ENCODE measurements at places on chromosomes 7 and 10.

DNA sequence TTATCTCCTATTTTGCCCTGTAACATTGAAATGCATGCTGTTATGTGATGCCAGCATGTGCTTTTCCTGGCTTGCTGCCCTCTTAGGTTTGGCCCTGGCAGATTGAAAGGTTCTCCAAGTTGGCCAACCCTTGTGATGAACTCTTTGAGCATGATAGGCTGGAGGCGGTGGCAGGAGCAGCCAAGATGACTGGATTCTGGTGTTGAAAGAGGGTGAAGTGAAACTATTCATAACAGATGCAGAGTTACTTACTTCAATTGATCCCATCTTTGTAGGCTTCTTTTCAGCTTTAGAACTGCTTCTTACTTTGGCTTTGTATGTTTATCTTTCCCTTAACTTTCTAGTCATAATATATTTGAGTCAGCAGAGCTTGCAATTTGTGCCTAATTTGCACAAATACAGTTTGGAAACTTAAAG, 57.6 kb downstream of the BICC1 start:
- DNase-seq, result no peak

DNA sequence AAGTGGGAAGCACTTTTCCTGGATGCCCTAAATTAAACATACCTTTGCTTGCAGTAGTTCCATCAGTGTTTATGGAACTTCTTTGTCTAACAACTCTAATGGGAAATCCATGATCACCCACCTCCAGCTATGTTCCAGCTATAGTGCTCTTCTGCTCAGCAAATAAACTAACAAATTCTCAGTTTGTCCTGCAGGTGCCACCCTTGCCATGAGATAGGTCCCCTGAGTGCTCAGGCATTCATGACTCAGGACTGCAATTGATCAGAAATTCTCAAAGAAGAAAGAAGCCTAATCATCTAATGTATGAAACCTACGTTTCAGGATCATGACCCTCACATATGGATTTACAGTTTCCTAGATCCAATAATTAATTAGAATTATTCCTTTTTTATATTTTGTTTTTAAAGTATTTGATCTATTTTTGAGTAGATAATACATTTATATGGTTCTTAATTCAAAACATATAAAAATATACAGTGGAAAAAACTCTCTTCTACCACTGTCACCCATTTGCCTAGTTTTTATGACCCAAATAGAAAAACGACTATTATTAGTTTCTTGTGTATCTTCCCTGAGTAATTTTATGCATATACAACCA, 48.7 kb upstream of the DYNC1I1 start:
- DNase-seq, result peak; percentile 61

GRCh38 chr10:93420091-93420490, 62.0 kb downstream of the MYOF start:
- no peak for DNase-seq

DNA sequence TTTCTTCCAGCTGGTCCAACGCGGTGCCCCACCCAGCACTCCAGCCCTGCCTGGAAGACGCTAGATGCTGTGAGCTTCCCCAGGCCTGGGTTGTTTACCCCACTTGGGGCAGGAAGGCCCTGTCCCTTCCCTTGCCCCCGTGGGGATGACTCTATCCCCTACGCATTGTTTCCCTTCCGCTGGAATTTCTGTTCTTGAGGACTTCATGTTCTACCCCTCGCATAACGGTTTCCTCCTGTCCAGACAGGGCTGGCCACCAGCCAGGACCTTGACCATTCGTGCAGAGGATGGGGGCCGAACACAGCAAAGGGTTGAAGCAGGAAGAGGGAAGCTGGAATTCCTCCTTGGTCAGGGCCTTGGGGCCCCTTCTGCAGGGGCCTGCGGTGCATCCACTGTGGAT, 14.7 kb upstream of the SERPINE1 start:
- no peak for DNase-seq

- DNase-seq, result no peak
These were observed 429.6 kb downstream of the AUTS2 start for GRCh38 chr7:70027867-70028266.

GRCh38 chr10:101536800-101537199, 51.3 kb downstream of the POLL start:
- no peak for DNase-seq

GRCh38 chr10:132058111-132058745, 7.5 kb upstream of the JAKMIP3 start:
- DNase-seq, result no peak

Measured in LoVo (cell line).